ENCODE measurements at places on chromosomes 4 and X.

- no peak for DNase-seq
Observed at GRCh38 chr4:153651587-153651986, 32.5 kb upstream of the TLR2 start.

- no peak for DNase-seq
Observed at GRCh38 chr4:77147079-77147782, 9.8 kb upstream of the CCNG2 start.

DNA sequence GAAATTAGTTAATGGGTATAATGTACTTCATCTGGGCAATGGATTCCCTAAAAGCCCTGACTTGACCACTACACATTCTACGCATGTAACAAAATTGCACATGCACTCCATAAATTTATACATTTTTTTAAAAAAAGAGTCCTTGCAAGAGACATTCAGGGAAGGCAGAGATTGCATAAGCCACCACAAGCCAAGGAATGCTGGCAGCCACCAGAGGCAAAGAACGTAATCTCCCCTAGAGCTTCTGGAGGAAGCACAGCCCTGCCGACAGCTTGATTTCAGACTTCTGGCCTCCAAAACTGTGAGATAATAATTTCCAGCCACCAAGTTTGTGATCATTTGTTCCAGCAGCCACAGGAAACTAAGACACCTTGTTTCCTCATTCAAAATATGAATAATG is 185.6 kb upstream of the GALNT7 start:
- no peak for DNase-seq

- no peak for DNase-seq
Observed at GRCh38 chr4:95023110-95023509, 265.4 kb downstream of the BMPR1B start.

Data from activated naive CD8-positive, alpha-beta T cell treated with anti-CD3 and anti-CD28 coated beads, Interleukin-2, amount 50 U/mL, for 16 hours (primary cell).